ENCODE measurements at places on chromosomes 3 and 15.

DNA sequence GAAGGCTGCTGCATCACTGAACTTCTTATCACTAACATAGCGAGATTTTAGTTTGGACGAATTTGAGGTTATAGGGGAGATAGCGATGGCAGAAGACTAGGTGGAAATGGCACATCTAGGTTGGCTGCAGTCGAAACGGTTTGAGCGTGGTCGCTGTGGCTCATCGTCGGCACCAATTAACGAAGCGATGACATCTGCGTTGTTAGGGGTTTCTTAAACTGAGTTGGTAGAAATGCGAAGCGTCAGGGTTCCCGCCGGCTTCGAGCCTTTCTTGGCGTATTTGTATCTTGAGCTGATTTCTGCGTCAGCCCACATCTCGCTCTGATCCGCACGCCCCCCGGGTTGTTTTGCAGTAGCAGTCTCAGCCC, 319 bp downstream of the LNP1 start:
- DNase-seq: peak; percentile 72

- DNase-seq: no peak
Observed at GRCh38 chr3:42375121-42375800, 35.1 kb downstream of the LYZL4 start.

DNA sequence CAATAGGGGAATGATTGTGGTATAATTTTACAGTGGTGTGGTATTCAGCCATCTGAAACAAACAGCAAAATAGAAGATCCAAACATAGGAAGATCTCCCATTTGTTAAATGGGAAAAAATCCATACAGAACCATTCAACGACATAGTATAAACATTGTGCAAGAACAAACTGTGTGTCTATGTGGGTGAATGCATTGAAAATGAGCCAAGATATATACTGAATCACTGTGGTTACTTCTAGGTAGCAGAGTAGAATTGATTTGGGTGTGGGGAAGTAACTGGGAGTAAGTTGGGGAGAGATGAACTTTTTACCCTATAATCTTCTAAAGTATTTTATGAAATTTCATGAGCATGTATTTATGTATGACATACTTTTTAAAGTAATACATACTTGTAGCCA, 123.1 kb upstream of the UMPS start:
- DNase-seq: peak; percentile 63

GRCh38 chr3:119359476-119360326, 65.5 kb downstream of the ARHGAP31 start:
- no peak for DNase-seq

DNA sequence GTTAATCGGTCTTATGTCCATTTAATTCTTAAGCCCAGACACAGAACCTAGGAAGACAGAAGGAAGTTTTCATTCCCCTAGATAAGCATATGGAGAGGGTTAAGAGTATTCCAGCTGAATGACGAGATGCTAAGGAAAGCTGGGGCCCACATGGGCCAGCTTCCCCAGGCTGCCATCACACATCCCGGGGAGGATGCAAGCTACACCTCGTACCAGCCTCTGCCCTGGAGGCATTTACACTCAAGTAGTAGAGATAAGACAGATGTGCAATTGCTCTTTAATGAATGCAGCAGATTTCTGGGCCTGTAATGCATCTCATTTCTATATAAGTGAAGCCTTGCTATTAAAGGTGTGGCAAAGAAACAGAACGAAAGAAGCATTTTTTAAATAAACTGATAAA, 144.5 kb downstream of the MEX3B start:
- no peak for DNase-seq

GRCh38 chr3:29686889-29687592, 406.2 kb downstream of the RBMS3 start:
- DNase-seq: peak; percentile 79

DNA sequence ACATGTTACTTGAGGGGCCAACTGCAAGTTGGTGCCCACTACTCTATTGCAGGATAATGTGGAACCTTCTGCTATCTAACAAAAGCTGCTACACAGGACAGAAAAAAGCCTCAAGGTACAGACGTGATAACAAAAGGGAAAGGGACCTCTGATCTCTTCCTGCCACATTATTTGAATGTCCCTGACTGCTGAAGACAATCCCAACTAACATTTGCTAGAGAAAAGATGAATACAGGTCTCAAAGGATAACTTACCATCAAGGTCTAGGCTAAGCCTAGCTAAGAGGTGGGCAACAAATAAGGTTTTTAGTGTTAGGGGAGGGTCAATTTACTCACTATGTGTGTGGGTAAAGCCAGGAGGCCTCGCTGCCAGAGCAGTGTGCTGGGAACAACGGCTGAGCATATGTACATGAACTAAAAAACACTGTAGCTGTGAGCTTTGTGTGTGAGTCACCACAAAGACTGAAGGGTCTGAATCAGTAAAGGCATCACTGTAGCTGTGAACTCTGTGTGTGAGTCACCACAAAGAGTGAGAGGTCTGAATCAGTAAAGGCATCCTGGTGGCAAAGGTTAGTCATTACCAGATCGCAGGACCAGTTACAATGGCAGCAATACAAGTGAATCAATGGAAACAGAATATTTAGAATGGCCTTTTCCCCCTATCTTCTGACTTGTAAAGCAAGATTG, 111.7 kb downstream of the LMLN start:
- peak; percentile 96 for DNase-seq

DNA sequence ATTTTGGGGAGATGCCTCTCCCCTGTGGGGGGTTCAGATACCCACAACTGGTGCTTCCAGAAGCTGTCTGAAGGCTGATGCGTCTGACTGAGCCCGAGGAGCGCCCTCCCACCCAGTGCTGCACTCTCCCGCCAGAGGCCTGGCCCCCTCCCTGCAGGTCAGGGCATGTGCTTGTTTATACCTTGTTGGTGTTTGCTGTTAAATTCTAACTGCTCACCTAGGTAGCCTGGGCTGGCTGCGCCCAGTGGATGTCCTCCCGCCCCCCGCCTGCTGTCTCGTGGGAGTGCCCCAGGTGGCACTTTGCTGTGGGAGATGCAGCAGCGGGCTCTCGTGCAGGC, 12.9 kb downstream of the KLF13 start:
- no peak for DNase-seq

DNA sequence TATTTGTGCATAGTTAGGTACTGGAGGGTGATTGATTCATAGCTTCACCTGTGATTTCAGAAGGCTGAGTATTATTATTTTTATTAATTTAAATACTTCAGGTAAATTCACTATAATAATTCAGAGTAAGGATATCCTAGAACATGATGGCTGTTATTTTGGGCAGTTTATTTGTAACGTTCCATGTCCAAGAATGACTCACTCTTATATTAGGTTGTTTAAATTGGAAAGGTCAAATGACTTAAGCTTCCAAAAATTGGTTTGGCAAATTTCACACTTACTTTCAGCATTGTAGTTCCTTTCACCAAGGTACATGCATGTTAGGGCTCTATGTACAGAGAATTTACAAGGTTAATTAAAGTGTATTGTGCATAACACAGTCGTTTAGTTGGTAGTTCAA, 120.2 kb downstream of the EPHA3 start:
- no peak for DNase-seq

DNA sequence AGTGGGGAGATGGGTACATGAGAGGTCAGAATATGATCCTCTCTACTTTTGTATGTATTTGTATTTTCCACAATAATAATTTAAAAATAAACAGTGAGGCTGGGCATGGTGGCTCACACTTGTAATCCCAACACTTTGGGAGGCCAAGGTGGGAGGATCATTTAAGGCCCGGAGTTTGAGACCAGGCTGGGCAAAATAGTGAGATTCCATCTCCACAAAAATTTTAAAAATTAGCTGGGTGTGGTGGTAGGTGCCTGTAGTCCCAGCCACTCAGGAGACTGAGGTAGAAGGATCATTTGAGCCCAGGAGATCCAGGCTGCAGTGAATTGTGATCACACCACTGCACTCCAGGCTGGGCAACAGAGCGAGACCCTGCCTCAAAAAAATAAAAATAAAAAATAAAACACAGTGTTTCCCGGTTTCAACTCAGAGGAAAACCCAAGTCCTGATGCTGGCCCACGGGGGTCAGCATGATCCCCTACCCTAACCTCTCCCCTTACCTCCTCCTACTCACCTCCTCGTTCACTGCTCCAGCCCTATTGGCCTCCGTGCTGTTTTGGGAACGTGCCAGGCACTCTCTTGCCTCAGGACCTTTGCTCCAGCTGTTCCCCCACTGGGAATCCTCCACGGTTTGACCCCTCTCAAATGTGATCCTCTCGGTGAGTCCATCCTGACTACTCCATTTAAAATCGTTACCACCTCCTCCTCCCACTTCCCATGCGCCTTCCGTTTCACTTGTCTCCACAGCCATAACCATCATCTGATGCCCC, 2.9 kb upstream of the KLHL40 start:
- no peak for DNase-seq

- no peak for DNase-seq
Observed at GRCh38 chr3:4440951-4441350, 26.1 kb downstream of the SUMF1 start.

- peak; percentile 55 for DNase-seq
Observed at GRCh38 chr15:40106203-40107161, 2.2 kb downstream of the BMF start.

- no peak for DNase-seq
Observed at GRCh38 chr15:52153900-52154895, 37.0 kb downstream of the GNB5 start.

GRCh38 chr15:31822463-31822862, 207.9 kb upstream of the CHRNA7 start:
- no peak for DNase-seq

DNA sequence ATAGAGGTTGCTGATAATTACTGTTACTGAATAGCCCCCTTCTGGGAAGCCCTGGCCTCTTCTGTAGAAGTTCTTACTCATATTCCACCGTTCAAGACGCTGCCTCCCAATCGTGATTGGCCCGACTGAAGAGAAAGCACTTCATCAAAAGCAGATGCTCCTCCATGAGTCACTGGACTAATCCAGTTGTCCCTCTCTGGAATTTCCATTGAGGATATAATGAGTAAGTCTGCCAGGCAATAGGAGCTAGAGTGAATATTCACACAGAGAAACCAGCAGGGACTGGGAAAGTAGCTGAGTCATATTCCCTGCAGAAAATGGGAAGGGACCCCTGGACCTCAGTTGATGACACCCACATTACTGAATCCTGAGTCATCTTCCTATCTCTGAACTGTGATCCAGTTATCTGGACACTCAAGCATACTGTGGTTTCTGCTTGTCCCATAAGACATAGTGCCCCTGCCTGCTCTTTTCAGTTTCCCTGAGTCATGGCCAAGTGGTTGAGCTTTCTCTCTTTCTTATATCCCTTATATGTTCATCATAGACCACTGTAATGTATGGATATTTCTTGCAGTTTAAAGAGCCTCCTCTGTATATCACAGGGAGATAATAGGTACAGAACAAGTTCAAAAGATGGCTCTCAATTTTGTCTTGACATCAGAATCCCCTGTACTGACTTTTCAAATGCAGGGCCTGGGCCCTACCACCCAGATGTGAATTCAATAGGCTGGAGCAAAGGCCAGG, 151.2 kb upstream of the CDIN1 start:
- peak; percentile 100 for DNase-seq

DNA sequence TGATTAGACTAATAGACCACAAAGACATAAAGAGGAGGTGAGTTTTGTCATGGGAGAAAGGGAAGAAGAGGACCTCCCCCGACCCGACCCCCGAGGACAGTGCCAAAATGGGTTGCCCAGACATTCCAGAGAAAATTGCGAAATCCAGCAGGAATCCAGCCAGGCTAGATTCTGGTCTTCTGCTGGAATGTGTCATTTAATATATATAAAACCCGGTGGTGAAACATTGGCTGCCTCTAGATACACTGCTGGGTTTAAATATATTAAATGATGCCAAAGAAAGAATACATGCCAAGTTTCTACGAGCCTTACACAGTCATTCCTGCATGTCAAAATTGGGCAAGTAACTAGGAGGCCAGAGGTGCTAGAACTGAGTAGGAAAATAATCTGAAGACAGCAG, 45.3 kb upstream of the SPESP1 start:
- peak; percentile 15 for DNase-seq

DNA sequence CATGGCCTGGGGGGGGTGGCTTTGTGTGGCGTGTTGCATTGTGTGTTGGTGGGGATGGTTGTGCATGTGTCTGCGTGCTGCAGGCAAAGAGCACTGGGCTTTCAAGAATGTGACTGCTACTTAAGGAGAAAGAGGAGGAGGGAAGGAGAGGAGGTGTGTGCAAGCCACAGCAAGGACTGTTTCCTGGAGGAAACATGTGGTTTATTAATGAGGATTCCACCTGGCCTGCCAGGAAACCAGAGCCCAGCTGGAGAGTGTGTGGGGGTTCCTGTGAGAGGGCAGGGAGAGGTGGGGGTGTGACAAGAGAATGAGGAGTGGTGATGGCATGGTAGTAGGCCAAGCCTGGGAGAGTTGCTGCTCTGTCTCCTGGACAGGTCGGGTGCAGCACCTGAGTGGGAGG, 258.1 kb upstream of the ROPN1 start:
- DNase-seq: peak; percentile 68

DNA sequence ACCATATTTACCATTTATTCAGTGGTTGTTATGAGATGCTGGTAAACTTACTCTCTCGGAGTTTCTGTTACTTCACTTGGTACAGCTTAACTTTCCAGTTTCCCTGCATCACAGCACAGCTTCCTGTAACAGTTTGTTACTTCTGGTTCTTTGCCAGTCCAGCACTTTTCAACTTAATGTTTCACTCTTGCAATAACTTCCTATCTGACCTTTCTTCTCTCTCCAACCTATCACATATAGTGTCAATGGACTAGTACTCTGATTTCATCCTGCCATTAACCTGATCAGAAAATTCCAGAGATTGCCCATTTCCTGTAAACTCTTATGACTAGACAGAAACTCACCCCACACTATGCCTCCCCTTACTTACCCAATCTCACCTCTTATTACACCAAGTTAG, 3.9 kb upstream of the ATP11B start:
- no peak for DNase-seq

DNA sequence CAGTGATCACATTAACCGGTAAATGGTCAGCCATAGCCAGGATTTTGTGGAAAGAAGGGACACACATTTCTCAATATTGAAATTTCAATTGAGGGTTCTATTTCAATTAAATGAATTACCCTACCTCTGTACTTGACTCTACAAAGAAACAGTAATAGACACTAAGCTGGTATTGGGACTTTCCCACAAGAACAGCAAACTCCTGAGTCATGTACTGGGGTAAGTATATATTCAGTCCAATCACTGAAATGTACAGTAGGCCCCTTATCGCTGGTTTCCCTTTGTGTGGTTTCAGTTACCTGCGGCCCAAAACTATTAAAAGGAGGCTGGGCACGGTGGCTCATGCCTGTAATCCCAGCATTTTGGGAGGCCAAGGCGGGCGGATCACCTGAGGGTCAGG, 17.6 kb downstream of the ASB14 start:
- no peak for DNase-seq

- no peak for DNase-seq
Observed at GRCh38 chr3:78130741-78131290, 1090.9 kb downstream of the ROBO2 start.

GRCh38 chr15:63999177-63999576, 47.1 kb downstream of the DAPK2 start:
- no peak for DNase-seq

DNA sequence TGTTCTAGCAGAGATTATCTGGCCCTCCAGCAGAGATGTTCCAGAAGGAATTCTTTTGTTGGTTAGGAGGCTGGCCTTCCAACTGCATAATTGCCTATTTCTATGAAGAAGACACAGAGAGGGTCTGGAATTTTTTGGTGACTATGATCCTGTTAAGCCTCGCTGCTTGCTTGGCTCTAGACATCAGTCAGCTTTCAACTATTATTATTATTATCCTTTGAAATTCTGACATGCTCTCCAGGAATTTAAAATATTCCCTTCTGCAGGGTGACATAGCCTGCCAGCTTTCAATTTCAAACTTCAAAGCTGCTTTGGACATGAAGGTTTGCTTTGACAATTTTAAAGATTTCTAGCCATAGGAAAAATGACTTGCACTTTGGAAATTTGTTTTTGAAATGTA, 26.3 kb upstream of the ZNF148 start:
- DNase-seq: peak; percentile 47

- DNase-seq: no peak
Observed at GRCh38 chr15:96670389-96670788, 339.9 kb downstream of the NR2F2 start.
